ENCODE measurements at places on chromosomes 5 and 9.

DNA sequence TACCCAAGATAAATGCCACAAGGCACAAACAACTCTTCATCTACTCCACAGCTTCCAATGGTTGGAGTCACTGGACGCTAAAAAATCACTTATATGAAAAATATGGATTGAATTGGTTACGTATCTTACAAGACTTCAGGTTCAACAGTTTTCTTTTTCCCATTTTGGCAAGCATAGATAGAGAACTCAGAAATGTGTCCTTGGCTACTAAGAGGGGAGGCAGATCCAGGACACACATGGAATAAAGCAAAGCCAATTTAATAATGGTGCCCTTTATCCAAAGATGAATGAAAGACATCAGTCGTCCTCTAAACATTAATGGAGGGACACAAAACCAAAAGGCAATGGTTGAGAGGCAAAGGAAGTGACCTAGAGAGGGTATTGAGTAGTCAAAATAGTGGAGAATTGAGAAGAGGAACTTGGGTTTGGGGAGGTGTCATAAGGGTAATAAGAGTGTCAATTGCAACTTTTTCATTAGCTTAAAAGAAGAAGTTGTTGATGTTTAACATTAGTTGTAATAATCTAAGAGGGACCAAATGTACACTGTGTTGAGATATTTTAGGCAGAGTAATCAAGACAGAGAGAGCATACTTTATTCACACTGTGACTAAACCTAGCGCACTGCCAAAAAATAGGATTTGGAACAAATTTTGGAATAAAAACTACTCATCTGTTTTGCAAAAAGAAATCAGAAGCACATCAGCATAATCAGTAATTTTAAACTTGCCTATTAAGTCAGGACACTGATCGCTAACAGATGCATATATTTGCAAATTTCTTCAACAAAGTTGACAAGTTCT lies 308.2 kb downstream of the ARL15 start:
- DNase-seq = no peak

DNA sequence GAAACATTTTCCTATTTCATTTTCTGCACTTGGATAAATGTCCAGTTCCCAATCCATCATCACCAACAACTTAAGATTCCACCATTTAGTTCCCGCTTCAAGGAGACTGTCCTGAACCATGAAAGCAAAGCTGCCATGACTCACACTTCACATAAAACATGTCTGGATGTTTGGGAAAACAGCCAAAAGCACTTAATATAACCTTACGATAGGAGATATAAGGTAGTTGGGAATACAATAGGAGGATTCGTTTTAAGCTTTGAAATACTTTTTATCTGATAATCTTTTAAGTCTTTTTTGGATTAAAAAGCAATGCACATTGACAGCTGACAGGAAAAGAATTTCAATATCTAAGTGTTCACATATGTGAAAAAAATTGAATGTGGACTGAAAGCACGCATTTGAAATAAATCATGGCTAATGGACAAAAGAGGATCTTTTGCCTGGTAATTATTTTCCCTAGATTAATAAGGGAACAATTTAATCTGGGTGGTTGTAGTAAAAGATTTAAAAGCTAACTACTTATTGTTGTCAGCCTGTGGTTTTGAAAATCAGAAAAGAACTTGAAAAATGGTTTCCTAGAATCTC lies 17.3 kb upstream of the TGFBI start:
- no peak for DNase-seq

DNA sequence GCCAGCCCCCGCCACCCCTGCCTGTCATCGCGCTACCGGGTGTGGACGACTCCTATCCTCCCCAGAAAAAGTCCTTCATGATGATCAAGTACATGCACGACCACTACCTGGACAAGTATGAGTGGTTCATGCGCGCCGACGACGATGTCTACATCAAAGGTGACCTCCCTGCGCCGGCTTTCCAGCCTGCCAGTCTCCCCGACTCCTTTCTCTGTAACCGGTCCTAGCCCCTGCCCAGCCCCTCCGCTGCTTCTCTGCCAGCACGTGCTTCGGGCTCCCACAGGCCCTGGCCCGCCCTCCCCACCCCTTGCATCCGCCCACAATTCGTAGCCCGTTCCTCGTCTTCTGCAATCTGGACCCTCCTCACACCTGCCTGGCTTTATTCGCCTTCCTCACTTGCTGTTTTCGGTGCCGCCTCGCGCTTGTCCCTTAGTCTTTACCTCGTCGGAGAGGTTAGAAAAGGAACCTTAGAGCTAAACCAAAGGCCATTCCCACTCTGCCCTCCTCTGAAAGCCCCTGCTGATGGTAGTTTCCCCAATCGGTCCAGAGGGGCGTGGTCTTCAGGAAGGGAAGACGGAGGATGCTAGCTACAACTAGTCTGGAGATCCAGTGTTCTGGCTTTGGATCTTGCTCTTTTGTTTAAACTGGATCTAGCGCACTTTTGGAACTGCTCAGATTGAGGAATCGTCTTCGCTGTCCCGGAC lies 1.4 kb downstream of the CHSY3 start:
- no peak for DNase-seq

DNA sequence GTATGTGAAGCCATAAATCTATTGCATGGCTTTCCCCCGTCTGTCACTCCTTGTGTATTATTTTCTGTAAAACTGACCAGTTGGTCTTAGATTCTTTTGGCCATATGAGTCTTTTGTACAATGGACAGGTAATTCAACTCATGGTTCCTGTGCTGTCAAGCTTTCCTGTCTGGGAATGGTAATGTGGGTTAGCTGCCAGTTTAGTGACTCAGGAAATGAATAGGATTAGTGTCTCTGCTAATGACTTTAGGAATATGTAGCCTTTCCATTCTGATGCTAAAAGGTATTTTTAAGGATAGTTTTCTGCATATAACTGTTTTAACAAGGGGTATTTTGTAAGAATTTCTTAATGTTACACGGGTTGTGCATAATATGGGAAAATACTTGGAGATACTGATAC lies 182.7 kb downstream of the PBX3 start:
- no peak for DNase-seq

- DNase-seq = no peak
Observed at GRCh38 chr5:148792744-148793143, 33.7 kb upstream of the ADRB2 start.

DNA sequence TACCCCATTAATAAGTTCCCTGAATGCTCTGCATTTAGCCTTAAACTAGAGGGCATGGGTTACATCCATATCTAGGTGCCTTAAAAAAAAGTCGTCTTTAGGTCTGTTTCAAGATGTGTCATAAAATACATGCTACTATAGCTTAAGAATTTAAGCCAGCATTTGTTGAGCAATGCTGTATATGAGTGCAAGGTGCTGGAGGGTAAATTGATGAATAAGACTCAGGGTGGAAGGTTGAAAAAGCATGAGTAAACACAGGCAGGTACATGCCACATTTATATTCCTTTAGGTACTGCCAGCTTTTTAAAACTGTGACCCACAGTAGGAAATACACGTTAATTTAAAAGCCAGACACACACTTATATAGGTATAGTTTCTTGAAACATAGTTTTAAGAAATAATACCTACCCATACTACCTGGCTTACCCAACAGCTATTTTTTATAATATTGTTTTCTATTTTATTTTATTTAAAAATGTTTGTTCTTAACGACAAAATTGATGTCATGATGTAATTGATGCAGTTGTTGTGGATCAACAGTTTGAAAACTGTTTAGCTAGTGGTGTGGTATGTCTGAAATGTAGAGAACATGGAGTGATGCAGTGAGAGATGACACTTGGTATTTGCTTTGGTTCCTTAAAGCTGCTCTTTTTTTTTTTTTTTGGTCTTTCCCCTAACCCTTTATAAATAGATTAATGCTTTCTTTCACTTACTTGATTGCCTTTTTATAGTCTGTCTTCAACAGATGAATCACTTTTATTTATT lies 3.9 kb downstream of the HMGCR start:
- no peak for DNase-seq

- no peak for DNase-seq
Observed at GRCh38 chr9:74361508-74361907, 135.6 kb upstream of the RORB start.
